ENCODE measurements at places on chromosomes 12 and 14.

DNA sequence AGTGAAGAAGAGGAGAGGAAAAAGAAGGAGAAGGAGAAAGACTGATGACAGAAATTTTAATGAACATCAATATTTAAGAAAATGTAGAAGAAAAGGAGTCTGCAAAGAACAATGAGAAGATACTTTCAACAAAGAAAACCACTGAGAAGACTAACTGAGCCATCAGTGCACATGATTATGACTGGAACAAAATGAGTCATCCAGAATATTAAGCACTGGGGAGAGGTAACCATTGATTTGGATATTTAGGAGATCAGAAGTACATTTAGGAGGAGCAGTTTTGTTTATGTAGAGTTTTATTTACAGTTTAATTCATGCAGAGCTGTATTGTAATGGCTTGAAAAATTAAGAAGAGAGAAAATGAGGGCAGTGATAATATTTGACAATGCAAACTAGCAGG lies 159.1 kb downstream of the C12orf50 start:
- DNase-seq, result no peak

GRCh38 chr12:127145929-127146789 lies 1120.8 kb upstream of the TMEM132C start:
- DNase-seq, result no peak

DNA sequence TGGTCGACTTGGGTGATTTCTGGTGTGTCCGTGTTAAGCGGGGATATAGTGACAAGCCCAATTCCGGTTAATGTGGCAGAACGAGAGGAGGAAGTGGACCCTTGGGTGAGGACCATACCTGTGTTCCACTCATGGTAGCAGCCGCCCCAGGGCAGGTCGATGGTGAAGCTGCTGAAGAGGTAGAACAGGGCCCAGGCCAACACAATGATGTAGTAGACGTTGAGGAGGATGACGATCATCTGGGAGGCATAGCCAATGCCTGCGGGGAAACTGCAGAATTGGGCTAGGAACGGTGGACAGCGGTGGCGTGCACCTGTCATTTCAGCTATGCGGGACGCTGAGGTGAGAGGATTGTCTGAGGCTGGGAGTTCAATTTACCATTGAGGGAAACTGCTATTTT lies 20.1 kb downstream of the SLC6A13 start:
- DNase-seq, result peak; percentile 17

DNA sequence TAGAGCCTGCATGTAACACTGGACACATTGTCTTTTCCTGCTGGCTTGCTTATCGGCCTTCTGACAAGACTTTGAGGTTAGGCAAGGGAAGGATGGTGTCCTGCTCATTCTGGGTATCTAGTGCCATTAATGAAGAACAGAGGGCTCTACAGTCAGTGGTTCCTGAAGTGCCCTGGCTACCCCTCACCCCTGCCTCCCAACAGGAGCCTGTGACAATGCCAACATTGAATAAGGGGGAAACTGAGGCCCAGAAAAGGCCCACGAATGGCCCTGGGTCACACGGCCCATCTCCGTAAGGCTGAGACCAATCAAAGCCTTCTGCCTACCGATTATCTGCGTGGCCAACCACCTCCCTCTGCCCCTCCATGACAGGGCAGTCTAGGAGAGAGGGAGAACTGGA lies 2.1 kb downstream of the IFI27L2 start:
- DNase-seq, result peak; percentile 39

DNA sequence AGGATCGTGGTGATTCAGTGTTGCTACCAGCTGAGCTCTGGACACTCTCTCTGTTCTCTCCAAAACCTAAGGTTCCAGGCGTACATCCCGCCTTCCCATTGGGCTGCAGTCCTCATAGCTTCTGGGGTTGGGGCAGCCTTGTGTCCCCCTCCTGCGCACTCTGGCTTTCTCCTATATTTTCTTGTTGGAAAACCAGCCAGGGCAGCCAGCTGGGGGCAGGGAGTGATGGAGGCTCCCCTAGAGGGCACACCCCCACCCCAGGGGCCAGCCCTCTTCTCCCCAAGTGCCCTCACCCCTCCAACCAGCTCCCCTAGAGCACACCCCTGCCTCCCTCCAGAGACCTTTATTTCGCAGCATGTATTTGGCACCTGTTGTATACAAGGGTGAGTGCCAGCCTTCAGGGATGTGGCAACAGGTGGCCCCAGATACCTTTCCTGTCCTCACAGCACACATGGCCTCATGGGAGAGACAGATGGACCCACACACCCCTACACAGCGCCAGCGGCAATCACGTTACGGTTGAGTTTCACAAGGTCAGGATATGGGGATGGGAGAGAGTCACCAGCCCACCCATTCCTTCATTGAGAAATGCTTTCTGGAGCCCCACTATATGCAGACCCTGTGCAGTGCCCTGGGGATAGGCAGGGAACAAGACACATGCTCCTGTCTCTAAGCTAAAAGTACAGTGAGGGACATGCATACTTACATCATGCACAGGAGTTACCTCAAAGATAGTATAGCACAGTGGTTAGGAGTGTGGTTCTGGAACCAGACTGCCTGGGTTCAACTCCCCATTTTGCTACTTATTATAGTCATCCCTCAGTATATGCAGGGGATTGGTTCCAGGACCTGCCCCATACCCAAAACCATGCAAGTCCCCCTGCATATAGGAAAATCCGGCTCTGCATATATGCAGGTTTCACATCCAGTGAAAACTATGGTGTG lies 141.1 kb downstream of the PHETA1 start:
- no peak for DNase-seq

- no peak for DNase-seq
Observed at GRCh38 chr14:92694807-92695206, 53.6 kb downstream of the LGMN start.

- no peak for DNase-seq
Observed at GRCh38 chr12:95674631-95675030, 115.9 kb downstream of the NTN4 start.

DNA sequence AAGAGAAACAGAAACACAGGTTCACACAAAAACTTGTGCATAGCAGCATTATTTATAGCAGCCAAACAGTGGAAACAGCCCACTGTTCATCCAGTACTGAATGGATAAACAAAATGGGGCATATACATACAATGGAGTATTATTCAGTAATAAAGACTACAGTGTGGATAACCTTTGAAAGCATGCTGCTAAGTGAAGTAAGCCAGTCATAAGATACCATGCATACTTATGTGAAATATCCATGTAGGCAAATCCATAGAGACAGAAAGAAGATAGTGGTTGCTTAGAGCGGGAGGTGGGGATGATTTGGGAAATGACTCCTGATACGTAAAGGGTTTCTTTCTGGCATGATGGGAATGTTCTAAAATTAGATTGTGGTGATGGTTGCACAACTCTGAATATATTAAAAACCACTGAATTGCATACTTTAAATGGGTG lies 99.4 kb downstream of the CRADD start:
- no peak for DNase-seq

DNA sequence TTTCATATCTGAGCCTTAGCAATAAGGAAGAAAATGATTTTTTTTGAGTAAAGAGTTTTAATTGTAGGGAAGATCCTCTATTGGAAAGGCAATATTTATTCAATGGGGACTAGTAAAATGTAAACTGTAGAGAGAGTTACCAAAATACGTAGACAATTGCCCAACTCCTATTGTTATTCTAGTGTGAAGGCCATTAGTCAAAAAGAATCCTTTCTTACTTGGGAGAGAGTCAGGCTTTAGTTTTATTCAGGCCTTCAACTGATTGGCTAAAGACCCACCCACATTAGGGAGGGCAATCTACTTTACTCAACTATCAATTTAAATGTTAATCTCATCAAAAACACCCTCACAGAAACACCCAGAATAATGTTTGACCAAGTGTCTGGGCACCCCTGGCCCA lies 485.8 kb upstream of the ATXN7L3B start:
- DNase-seq, result no peak

DNA sequence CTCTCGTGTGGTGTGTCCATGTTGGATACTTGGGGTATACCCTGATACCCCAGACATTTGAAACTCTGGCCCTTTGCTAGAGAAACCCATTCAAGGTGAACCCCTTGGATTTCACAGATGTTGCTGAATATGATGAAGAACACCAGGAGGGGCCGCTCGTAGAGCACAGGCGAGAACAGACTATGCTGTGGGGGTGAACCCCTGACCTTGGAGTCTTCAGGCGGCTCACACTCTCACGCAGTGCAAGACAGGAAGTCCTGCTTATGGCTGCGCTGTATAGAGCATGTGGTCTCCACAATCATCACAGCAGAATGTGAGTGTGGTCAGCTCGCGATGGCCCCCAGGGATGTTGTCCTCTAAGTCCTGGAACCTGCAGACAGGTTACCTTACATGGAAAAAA lies 60.4 kb downstream of the SLC15A4 start:
- no peak for DNase-seq

DNA sequence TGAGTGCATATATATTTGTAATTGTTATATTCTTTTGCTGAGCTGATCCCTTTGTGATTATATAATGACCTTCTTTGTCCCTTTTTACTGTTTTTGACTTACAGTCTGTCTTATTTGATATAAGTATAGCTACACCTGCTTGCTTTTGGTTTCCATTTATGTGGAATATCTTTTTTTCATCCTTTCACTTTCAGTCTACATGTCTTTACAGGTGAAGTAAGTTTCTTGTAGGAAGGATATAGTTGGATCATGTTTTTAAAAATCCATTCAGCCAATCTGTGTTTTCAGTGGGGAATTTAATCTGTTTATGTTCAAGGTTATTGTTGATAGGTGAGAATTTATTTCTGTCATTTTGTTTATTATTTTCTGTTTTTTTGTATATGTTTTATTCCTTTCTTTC lies 12.1 kb downstream of the GZMH start:
- DNase-seq, result no peak

DNA sequence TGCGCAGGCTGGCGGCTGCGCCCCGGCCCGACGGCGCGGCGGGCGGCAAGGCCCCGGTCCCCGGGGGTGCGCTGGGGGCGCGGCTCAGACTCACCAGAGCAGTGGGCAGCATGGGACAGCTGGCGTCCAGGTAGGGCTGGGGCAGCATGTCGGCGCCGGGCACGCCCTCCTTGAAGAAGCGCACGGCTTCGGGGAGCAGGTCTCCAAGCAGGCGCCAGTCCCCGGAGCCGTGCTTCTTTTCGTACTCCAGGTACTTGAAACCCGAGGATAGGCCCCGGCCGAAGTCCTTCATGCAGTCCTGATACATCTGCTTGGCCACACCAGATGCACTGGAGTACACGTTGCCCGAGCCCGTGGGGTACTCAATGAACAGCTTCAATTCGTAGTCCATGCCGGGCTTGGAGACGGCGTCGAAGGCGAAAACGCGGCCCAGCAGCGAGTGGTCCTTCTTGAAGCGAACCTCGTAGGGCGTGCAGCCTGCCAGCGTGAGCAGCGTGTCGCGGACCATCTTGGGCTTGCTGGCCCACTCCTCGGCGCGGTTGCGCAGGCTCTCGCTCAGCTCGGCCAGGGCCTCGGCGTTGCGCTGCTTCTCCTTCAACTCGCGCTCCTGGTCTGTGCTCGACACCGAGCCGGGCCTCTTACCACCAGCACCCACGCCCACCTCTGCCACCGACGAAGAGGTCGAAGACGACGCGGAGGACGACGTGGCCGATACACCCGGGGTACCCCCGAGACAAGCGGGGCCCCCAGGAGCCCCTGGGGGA lies 2.2 kb downstream of the IRF2BPL start:
- no peak for DNase-seq

- DNase-seq, result no peak
Observed at GRCh38 chr12:108778053-108778452, 46.7 kb upstream of the CORO1C start.

- DNase-seq, result no peak
Observed at GRCh38 chr12:75951399-75952278, 79.9 kb downstream of the PHLDA1 start.

GRCh38 chr12:112705037-112705632 lies 86.4 kb upstream of the RPH3A start:
- DNase-seq, result no peak

DNA sequence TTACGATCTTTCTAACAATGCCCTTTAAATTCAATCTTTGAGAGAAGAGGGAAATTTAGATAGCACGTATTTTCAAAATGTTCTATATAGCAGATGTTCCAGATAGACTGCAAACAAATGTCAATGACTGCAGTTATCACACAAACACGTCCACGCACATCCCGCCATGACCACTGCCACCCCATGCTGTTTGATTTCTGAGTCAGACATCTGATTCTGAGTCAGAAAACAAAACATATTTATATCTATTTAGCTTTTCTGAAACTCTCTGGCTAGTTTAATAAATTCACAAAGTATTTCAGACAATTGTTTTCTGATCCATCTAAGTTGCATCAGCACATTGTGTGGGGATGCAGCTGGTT lies 105.9 kb upstream of the BCAT1 start:
- no peak for DNase-seq

DNA sequence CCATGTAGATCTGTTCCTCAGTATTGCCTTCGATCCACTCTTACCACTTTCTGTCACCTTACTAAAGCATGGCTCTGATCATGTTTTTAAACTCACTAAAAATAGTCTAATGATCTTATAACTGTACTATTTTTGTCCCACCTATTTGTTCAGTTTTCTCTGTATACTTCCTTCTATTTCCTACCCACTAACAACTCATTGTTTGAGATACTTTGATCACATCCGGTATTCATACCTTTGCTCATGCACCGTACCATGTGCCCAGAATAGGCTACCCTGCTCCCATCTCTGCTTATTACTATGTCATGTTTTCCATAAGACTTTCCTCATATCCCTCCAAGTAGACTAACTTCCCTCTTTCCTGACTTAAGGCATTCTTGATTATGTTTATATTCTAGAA lies 128.6 kb downstream of the MED13L start:
- DNase-seq, result no peak

- no peak for DNase-seq
Observed at GRCh38 chr14:34437729-34438080, 24.3 kb downstream of the SPTSSA start.

- no peak for DNase-seq
Observed at GRCh38 chr12:76871082-76871481, 7.7 kb downstream of the CSRP2 start.

- DNase-seq, result peak; percentile 39
Observed at GRCh38 chr12:50127546-50127945, 15.5 kb downstream of the COX14 start.

DNA sequence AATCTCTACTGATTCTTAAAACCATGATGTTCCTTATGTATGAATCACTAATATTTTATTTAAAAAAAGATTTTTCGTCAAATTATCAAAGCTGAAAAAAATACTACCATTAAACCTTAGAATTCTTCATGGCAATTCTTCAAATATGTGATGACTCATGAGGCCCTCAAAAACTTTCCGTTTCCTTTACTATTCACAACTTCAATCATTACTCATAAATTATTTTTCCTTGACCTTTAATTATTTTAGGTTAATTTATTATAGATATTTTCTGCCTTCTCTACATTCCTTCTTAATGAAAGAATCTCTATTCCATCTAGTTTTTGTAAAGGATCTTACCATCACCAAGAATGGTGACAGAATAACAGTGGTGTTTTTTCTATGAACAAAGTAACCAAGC lies 162.1 kb upstream of the SOX5 start:
- DNase-seq, result no peak

- peak; percentile 89 for DNase-seq
Observed at GRCh38 chr12:575948-576614, 87.2 kb downstream of the NINJ2 start.

GRCh38 chr12:98439981-98440581 lies 75.3 kb upstream of the TMPO start:
- peak; percentile 78 for DNase-seq

- no peak for DNase-seq
Observed at GRCh38 chr12:99386907-99387306, 260.6 kb upstream of the GARIN6 start.

GRCh38 chr14:69076341-69076740 lies 76.6 kb downstream of the DCAF5 start:
- DNase-seq, result no peak
